ENCODE measurements at places on chromosomes 4 and X. TPM values are rescaled to one million over a fixed set of nuclear protein-coding genes. Genes with fewer than 3 reads are reported as not detected.

The FGFBP1 gene
- 0.14 TPM for polyA plus RNA-seq

The LIMCH1 gene
- polyA plus RNA-seq: 91.1 TPM

- DNase-seq: no peak
These were observed 17.2 kb downstream of the RASGEF1B start for GRCh38 chr4:81454499-81454898.

- DNase-seq: no peak
These were observed 5.7 kb upstream of the FGF16 start for GRCh38 chrX:77441479-77441878.

DNA sequence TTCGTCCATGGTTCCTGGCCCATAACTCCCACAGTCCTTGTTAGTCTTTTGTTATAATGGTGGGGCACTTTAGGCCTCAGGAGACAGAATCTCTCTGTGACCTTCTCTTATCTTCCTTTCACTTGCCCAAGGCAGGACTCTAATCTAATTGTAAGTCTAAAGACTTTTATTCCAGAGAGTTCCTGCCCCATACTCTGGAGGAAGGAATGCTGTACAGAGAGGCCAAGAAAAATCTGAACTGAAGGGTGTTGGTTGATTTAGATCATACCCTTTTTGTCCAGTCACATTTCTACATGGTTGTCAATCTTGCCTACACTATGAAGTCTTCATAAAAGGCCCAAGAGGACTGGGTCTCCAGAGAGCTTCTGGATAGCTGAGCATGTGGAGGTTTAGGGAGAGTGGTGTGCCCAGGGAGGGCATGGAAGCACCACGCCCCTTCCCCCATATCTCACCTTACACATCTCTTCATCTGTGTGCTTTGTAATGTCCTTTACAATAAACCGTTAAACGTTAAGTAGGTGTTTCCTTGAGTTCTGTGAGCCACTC is 84.5 kb downstream of the AFF1 start:
- no peak for DNase-seq

Measured in right renal pelvis (tissue), 4 donors.